ENCODE measurements at places on chromosomes 6 and 20. TPM values are rescaled to one million over a fixed set of nuclear protein-coding genes. Genes with fewer than 3 reads are reported as not detected.

Gene IL17F
- total RNA-seq, result not detected

Gene COL9A3
- total RNA-seq, result 123 TPM

Gene HDGFL1
- not detected for total RNA-seq

Gene TOP1
- total RNA-seq, result 77.7 TPM

GRCh38 chr6:32046450-32047083, 8.4 kb downstream of the CYP21A2 start:
- DNase-seq, result no peak

DNA sequence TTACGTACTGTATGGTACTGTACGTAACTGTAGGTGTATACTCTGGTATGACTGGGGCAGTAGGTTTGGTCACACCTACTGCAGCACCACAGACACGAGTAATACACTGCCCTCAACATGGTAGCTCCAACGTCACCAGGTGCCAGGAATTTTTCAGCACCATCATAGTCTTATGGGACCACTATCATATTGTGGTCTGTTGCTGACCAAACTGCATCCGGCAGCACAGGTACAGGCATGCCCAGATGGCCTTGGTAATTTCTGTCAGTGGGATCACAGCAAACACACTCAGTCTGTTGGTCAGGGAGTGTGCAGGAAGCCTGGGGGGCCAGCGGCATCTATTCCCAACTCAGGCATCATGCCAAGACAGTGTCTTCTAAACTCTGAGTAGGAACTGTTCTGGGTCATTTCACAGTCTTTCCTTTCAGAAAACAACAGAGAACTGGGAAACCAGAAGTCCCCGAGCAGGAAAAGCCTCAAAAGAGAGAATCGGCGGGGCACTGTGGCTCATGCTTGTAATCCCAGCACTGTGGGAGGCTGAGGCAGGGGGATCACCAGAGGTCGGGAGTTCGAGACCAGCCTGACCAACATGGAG, 5.8 kb downstream of the YTHDF1 start:
- no peak for DNase-seq

GRCh38 chr6:113411011-113411410, 446.1 kb upstream of the MARCKS start:
- no peak for DNase-seq

DNA sequence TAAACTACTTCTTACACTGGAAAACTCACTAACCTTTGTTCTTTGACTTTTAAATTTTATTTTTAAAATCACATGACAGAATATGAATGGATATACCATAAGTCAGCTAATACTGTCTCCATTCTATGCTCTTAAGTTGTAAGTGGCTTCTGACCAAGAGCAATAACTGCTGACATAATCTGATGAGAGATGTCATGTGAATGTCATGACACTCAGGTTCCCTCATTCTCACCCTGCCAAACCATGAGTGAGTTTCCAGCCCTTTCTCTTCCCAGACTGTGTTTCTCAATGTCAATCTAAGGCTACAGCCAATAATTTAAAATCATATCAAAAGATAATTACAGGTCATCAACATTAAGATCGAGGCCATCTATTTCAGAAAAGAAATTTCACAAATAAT, 39.7 kb downstream of the KIF16B start:
- no peak for DNase-seq

DNA sequence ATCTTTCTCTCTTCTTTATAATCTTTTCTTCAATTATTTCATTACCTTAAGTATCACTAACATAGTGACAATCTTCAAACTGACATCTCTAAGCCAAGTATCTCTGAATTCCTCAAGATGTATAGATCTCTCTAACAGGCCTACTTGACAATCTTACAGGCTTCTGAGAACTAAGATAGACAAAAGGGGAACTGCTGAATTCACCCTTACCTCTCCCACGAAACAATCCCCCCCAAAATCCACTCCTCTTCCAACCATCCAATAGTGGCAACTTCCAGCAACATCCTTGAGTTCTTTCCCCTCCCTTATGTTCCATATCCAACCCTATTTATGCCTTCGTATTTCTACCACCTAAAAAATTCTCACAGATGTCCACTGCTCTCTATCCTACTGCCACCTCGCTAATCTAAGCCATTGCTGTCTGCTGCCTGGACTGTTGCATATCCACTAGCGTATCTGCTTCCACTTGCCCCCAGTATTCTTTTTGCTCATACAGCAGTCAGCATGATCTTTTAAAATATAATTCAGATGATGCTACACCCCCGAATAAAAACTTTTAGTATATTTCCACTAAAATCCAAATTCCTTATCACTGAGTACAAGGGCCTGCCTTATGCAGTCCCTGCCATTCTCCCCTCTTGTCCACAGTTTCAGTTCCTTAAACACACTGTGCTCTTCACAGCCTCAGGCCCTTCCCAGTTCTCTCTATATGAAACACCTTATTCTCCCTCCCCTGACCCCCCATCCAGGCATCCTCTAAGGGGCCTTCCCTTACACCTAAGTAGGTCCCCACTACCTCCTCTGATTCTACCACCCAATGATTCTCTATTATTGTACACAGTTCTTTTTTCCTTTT, 8.0 kb downstream of the REPS1 start:
- no peak for DNase-seq

- DNase-seq, result no peak
Measured at GRCh38 chr6:166839569-166839968, 116.8 kb downstream of the RNASET2 start.

GRCh38 chr6:54910431-54910884, 63.9 kb downstream of the FAM83B start:
- no peak for DNase-seq

- DNase-seq, result no peak
Measured at GRCh38 chr6:85429346-85429745, 20.5 kb upstream of the NT5E start.

DNA sequence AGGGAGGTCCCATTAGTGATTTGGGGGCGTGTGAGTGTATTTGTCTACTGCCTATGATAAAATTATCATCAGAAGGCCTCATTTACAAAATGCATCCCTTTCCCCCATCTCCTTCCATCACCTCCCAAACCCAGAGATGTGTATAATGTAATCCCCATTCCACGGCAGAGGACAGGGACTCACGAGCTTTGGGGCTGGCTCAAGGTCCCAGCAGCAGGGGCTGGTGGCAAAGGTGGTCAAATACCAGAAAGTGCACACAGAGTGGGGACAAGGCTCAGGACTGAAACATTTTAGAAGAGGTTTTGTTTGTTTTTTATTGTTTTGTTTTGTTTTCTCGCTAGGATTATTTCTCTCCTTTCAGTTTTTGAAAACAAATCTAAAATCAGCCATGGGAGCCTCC, 68.5 kb upstream of the TOP1 start:
- no peak for DNase-seq

- DNase-seq, result no peak
Measured at GRCh38 chr6:57294862-57295445, 22.5 kb upstream of the PRIM2 start.
